HT-29 (cell line): ENCODE measurements at places on chromosomes 16 and 17.

DNA sequence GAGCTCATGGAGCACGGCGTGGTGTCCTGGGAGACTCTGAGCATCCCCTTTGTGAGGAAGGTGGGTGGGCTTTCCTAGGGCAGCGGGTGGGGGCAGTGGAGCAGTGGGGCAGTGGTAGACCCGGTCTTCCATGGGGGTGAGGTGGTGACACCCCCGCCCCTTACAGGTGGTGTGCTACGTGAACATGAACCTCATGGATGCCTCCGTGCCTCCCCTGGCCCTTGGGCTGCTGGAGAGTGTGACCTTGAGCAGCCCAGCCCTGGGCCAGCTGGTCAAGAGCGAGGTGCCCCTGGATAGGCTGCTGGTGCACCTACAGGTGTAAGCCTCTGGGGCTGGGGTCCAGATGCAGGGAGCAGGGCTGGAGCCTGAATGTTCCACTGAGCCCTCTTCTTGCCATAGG is 1.6 kb downstream of the ELMO3 start:
- no peak for DNase-seq

DNA sequence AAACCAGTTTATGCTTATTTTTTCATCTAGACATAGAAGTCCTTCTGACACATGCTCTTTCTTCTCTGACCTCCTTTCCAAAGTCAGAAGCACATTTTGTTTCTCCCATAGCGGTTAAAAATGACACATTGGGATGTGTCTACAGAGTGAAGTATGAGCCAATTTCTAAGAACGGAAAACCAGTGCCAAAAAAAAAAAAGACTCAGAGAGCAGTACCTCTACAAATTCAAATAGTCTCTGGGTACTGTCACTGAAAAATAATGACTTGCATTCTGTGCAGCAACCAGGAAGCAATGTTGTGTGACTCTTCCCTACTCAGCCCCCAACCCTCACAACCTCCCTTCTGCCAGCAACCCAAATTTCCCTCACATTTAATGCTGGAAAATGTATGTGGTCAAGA is 145.5 kb upstream of the PMFBP1 start:
- DNase-seq = no peak

GRCh38 chr17:32265192-32265923 is at the start of gene RHBDL3:
RHBDL3 (plus strand) TSS chr17:32265832; CDS start chr17:32266190, 358 bp downstream.
- DNase-seq = no peak

DNA sequence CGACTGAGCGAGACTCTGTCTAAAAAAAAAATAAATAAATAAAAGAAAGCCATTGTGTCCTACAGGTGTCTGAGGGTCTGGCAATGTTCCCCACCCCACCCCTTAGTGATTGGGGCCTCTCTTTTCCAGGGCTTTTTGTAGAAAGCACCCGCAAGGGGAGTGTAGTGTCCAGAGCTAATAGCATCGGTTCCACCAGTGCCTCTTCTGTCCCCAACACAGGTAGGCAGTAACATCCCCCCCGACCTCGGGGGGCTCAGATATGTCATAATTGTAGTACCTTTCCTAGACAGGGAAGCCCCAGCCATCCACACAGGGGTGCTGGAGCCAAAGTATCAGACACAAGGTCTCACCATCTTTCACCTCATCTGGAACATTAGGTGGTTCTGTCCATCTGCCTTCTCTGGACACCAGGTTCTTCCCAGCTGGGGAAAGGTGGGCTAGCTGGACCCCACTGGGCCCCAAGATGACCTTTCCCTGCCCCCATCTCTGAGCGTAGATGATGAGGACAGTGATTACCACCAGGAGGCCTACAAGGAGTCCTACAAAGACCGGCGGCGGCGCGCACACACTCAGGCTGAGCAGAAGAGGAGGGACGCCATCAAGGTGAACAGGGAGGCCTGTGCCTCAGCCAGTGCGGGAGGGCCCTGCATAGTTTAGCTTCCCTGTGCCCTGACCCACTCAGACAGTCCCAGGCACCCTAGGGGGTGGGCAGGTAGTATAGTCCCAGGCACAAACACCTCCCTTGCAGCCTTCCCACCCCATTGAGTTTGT is 1.6 kb downstream of the MLX start:
- DNase-seq = no peak

DNA sequence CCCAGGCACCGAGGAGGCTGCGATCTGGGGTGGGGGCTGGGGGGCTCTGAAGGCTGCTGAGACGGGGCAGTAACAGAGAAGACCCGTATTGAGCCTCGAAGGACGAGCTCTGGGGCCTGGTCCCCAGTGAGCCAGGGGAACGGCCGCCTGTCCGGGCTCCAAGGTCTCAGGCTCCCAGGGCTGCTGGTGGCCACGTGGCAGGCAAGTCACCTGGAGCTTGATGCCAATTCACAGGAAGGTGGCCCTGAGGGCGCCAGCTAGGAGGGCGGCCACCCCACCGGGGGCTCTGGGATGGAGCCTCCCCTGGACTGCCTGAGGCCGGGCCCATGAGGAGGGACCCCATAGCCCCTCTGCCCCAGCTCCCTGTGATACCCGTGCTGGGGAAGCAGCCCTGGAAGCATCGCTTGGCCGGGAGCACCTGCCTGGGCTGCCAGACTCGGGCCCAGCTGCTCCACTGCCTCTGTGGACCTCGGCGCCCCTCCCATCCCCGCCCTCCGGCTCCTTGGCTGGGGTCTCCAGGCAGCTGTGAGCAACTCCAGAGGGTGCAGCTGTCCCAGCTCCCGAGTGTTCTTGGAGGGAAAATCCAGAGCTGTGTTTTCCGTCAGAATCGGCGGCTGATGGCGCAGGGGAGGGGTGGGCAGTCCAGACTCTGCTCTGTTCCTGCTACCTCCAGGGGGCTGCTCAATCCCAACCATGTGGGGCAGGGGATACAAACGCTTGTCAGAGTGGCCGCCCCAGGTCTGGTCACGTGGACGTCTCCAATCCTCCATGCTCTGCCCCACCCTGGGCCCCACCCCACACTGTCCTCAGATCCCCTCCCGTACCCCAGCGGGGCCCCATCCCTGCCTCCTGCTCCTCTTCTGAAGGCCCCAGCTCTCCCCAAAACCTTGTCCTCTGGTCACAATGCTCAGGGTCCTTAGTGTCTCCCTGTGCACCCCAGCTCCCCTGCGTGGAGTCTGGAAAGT is 67.2 kb upstream of the GNG13 start:
- DNase-seq = no peak

DNA sequence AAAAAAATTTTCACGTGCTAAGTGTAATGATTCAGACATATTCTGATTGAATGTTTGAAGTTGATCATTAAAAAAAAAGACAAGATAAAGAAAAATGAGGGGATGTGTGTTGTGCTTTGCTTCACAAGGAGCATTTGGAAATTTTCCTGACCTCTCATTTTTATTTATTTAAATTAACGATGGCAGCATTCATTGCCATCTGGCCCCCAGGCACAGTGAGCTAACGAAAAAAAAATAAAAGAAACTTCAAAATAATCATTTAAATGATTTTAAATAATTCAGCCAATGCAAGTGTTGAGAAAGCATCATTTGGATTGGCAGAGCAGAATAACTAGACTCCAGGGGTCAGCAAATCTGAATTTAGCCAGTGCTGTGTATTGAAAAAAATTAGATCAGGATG is 1037.2 kb downstream of the CDH11 start:
- DNase-seq = no peak

DNA sequence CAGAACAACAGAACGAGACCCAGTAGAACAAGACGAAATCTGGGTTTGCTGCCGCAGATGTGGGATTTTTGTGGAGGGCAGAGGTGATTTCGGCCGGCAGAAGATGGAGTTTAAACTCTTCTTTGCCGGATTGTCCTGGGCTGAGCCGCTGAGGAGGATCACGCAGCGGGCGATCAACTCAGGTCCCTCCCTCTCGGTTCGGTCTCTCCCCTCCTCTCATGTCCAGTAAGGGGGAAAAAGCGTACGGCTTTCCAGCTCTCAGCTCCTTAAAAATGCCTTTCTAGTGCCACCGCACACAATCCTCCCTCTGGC is 2.5 kb downstream of the PHF12 start:
- DNase-seq = peak; percentile 10

DNA sequence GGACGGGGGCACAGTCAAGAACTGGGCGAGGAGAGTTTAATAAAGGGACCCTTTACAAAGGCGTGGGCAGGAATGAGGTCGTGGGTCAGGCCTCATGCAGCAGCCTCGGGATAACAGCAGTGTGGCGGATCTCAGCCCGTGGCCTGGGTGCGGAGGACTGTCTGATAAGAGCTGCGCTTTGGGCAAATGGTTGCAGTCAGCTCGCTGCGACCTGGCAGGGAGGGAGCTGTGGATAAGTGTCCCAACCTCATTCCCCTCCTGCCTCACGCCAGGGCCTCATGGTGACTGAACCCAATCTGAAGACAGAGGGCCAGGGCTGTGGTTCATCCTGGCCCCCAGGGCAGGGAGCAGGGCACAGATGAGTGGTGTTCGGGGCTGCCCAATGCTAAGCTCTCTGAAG is 13.6 kb downstream of the SMTNL2 start:
- DNase-seq = no peak

- no peak for DNase-seq
Measured at GRCh38 chr16:3503523-3503922, 2.7 kb downstream of the CLUAP1 start.

DNA sequence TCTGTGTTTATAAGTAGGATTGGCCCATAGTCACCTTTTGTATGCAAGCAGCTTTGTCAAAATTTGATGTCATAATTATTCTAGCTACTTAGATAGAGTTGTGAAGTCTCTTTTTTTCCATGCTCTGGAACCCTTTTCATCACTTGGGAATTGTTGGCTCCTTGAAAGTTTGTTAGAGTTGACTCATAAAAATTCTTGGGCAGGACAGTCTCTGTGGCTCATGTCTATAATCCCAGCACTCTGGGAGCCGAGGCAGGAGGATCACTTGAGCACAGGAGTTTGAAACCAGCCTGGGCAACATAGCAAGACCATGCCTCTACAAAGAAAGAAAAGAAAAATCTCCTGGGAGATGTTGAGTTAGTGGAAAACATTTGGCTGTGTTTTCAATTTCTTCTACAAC is 45.7 kb upstream of the MRC2 start:
- DNase-seq = no peak

GRCh38 chr17:53950207-53950857 is 127.6 kb downstream of the KIF2B start:
- peak; percentile 40 for DNase-seq

- DNase-seq = no peak
Measured at GRCh38 chr17:61849674-61850073, 13.7 kb downstream of the BRIP1 start.

GRCh38 chr16:75294773-75295459 is 43.5 kb upstream of the BCAR1 start:
- no peak for DNase-seq

- DNase-seq = no peak
Measured at GRCh38 chr16:84752600-84752999, 52.8 kb downstream of the USP10 start.

GRCh38 chr17:74935585-74936469 is at the start of gene OTOP3:
OTOP3 (plus strand) TSS chr17:74935898; CDS start chr17:74935922, 24 bp downstream.
- no peak for DNase-seq

DNA sequence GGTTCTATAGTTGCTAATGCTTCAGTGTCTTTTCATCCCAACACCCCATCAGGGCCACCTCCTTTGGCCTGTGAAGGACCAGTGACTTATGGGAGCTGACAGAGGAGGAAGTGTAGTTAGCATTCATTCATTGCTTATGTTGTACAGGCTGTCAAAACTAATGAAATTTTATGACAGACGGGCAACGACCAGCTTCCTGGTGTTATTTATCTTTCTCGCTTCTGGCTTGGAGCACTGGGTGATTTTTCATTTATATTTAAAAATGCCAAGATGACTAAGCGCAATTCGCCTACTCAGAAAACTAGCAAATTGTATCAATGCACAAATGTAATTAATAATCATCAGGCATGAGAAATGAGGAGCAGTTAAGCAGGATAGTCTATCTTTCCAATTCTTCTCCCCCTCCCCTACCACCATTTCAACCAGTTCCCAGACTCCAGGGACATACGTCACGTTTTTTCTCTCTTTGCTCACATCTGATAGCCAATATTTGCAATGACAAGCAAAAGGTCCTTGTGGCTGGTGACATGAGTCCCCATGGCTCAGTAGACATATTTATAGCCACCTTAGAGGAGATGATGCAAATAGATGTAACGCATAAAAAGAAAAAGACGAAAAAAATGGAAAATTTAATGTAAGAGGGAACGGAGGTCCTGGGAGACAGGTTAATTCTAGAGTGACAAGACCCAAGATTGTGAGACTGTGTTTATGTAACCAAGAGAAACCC is 11.2 kb downstream of the CDRT15 start:
- DNase-seq = no peak

DNA sequence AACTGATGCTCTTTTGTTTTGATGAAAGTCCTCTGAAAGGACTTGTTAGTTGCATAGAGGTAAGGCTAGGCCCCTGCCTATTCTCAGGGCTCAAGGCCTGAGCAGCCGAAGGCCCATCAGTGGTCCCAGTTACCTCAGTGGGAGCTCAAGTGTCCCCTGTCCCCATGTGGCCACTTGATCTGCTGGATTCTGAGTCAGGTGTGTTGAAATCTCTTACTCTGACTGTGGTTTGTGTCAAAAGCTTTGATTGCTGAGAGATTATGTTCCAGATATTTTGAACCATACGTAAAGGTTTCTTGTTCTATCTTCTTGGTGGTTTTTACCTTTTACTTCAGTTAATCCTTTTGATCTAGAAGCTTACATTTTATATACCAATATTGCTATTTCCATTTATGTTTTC is 191.7 kb downstream of the LGALS9B start:
- no peak for DNase-seq

DNA sequence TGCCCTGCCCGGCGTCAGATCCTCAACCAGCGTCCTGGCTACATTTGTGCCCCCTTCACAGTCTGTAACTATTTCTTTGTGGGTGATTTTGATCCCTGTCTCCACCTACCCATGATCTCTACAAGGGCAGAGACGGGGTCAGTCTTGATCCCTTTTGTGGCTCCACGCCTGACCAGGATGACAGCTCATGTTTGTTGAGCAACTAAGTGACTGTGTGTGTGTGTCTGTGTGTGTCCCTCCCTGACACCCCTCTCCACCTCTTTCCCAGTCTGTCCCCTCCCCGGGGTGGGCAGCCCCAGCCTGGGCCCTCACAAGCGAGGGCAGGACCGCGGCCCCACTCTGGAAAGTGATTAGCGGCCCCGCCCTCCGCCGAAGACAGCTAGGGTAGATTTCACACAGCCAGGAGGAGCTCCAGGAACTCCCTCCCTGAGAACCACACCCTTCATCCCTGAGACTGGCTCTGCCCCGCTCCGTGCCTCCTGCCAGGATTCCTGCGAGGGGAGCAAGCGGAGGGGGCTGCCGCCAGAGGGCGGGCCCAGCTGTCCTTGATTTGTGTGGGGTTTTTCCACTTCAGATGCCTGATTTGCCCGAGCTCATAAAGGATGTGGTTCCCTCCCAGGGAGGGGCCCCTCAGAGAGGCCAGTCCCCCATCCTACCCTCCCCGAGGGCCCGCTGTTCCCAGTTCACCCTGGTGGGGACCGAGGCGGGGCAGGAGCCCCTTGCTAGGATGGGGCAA is 5.3 kb upstream of the HS3ST6 start:
- DNase-seq = peak; percentile 28

- no peak for DNase-seq
Measured at GRCh38 chr16:47431960-47432359, 28.9 kb downstream of the ITFG1 start.

GRCh38 chr17:79301469-79301868 is 226.8 kb downstream of the ENGASE start:
- DNase-seq = no peak

GRCh38 chr17:36773039-36773438 is 164.2 kb upstream of the LHX1 start:
- no peak for DNase-seq

- DNase-seq = no peak
Measured at GRCh38 chr16:14509675-14510132, 120.4 kb downstream of the PARN start.
